ENCODE measurements at places on chromosomes 1 and 21.
A peak's percentile ranks its signal among the peaks of the same experiment; 100 is the strongest.

DNA sequence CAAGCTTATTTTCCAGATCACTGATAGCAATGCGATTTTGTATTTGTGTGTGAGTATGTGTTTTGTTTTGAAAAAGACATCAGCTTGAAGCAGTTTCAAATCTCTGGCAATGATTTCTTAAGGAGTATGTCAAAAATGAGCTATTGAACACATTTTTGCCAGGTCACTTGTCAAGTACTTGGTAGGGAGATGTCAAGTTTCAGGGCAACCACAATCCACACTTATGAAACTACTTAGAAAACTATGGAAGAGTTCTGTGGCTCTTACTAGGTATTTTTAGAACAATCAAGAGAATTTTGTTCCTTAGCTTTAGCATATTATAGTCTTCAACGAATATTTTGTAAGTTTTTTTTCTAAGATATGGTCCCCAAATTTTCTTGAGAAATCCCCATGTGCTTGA, 318.8 kb upstream of the ZRANB2 start:
- DNase-seq, result no peak

GRCh38 chr1:153352523-153352922, 3.9 kb upstream of the PGLYRP4 start:
- DNase-seq, result peak; percentile 8

DNA sequence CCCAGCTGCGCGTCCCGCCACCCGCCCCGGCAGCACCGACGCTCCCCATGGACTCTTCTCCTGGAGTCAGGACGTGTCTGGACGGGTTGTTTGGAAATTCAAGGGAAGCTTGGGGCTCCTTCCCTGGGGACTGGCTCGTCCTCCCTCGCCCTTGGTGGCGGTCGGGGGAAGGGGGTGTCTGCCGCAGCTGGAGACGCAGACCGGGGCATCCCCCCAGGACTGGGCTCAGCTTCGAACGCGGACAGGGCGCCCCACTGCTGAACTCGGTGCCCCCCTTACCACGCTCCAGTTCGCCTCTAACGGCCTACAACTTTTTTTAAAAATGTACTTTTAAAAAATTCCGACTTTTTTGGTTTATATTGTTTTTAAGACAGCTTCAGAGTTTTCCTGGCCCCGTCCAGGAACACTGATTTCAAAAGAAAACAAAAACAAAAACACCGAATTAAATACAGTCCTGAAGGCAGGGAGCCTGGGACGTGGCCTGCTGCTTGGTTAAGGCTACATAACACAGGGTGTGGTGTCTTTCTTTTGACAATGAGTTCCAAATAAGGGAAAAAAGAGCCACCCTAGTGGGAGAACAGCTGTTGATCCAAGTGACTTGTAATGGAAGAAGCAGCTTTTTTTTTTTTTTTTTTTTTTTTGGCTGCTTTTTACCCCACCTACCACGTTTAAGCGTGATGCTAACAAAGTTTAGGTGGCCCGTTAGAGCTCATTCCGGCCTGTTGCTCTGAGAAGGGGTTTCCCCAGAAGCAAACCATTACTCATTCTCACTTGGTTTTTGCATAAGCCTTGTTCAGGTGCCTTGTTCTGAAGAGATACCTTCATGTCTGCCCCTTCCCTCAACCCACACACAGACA, 862 bp upstream of the DIPK1A start:
- DNase-seq, result peak; percentile 4

- DNase-seq, result no peak
Measured at GRCh38 chr21:42512346-42513034, 1.2 kb upstream of the SLC37A1 start.

All from amniotic stem cell (primary cell).